ENCODE measurements at places on chromosomes 3 and 15.
A peak's percentile ranks its signal among the peaks of the same experiment; 100 is the strongest.

DNA sequence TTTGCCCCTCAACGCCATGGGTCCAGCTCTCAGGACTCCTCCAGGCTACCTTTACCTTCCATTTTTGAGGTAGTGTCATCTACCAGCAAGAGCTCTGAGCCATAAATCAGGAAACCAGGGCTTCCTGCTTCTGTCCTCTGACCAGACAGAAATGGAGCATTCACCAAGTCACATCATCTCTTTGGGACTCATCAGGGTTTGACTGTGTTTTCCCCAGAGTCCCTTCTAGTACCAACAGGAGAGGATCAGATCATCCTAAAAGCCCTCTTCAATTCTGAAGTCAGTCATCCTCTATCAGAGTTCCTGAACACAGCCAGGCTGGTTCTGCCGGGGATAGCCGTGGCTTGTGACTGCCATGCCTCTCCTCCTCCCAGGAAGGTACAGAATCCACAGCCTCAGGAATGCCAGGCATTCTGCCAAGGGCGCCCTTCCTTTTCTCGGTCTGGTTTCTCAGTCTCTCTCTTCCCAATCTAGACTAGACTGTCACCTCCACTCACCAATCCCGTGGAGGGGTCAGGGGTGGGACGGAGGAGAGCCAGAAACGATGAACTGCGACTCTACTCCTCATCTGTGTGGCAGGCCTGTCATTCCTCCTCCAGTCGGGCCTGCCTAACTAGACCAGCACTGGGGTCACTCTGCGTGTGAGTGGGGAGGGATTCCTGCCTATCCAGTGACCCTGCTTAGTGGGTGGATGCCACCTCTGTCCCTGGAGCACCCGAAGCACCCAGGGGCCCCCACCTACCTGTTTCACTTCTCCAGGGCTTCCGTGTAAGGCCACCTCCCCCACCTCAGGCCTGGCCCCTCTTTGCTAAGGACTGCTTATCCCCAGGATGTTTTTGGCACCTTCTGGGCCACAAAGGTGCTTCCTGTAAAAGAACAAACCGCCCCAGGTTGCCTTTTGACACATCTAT is 30.9 kb downstream of the CCNL1 start:
- no peak for DNase-seq

DNA sequence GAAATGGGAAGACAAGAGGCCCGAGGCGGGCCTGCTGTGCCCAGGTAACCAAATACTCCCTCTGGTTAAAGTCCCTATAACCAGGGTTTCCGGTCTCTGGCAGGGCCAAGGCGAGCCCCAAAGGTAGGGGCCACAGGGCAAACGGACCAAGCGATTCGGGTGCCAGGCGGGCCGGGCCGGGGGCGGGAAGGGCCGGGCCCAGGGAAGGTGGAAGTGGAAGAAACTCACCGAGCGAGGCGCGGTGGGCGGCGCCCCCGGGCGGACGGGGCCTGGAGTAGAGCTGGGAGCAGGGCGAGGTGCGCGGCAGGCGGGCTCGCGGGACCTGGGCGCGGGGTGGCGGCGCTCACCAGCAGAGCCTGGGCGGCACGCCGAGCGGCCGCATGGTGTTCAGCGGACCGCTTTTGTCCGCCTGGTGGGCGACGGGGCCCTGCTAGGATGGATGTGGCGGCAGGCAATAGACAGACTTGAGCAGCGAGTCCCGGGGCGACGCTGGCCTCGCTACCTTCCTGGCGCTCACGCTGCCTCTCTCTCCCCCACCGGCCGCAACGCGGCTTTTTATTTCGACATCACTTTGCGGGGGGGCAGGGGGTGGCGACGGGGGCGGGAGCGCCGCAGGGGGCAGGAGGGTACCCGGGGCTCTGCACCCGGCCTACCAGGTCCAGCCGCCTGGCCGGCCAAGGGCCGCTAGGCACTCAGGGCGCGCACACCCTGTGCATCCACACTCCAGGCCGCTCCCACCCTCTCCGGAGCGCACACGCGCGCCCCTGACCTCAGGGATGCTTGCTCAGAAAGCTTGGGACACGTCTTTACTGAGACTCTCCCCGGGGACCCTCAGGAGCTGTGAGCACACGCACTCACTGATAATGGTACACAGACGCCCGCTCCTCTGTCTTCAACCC is at the start of gene GATA2:
Gene GATA2, minus strand, starts transcription at position 531 of the 899 bp plus-strand sequence. CDS start 6,170 bp downstream, outside the sequence.
- no peak for DNase-seq

GRCh38 chr3:172034786-172035685 is 4.3 kb upstream of the FNDC3B start:
- DNase-seq: no peak

DNA sequence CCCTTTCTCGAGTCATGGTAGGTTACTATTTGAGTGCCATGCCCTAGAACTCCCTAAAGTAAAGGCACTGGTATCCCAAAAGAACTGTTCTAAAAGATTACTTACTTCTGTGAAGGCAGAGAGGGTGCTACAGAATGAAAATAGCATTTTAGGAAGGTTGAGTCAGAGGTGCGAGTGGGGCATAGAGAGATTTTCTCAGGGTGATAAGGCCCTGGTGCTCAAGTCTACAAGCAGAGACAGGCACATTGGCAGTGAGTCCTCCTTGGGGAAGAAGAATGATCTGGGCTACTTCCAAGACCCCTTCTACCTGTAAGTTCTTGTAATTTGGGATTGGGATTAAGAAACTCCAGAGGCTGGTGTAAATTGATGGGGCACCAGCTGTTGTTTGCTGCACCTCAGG is 96.7 kb downstream of the AKAP13 start:
- DNase-seq: no peak

GRCh38 chr3:124656531-124656930 is 73.7 kb upstream of the UMPS start:
- no peak for DNase-seq

- DNase-seq: no peak
Measured at GRCh38 chr15:77001351-77001750, 6.4 kb downstream of the PSTPIP1 start.

- DNase-seq: no peak
Measured at GRCh38 chr15:81098861-81099651, 35.0 kb upstream of the CFAP161 start.

- no peak for DNase-seq
Measured at GRCh38 chr3:98824256-98824655, 61.1 kb downstream of the ST3GAL6 start.

DNA sequence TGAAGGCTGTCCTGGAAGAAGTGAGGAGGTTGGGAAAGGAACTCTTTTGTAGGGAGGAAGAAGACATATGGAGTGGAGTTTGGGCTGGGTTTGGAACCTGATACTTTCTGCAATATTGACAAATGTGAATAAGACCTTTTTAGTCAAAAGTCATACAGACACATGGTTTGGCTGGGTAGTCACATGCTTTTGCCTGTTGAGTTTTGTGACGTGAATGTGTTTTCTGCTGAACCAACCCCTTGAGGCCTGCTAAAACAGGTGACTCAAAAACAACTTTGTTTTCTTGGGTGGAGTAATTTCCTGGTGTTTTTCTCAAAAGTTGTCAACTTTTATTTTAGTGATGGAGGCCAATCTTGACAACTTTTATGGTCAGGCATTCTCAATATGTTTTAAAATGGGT is 39.4 kb upstream of the CCR4 start:
- DNase-seq: no peak

GRCh38 chr3:72270072-72270681 is 485.2 kb upstream of the PROK2 start:
- no peak for DNase-seq

GRCh38 chr3:113096188-113096892 is 105.6 kb downstream of the GTPBP8 start:
- no peak for DNase-seq

GRCh38 chr3:104257486-104257885 is 1109.2 kb upstream of the ALCAM start:
- no peak for DNase-seq

GRCh38 chr3:170278627-170279026 is 56.4 kb downstream of the PRKCI start:
- DNase-seq: no peak

DNA sequence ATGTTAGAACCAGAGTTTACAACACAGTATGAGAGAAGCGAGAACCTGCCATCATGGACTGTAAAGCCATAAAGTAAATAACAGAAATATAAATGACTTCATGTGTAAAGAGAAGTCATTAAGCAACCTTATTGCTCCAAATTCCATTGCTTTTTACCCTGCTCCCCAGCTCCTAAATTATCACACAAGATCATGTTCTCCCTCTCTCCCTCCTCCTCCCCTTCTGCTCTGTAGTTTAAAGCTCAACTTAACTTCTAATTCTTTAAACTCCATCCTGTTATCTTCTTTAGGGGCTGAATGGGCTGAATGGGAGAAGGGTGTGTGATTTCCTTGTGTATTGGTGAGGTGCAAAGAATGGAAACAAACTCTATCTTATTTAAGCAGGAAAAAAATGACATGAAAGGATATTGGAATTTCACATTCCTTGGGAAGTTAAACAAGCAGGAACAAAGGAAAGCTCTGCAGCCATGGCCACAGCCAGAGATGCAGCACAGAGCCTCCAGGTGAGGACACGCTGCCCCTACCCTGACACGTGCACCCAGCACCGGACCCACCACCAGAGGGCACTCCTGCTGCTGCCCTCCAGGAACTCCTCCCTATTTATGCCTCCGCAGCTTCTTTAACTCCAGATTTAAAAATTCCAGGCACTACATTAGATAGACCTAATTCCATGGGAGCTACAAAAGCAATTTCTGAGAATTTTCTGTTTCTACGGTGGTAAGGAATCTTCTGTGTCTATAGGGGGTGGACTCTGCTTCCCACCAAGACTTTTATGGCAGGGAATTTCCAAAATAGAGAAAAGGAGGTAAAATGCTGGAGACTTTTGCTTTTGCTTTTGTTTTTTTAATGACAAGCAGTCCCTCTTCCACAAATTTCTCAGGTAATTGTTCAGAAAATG is 76.9 kb upstream of the ABI3BP start:
- peak; percentile 14 for DNase-seq

- no peak for DNase-seq
Measured at GRCh38 chr3:170178651-170179050, 2.9 kb downstream of the PHC3 start.

DNA sequence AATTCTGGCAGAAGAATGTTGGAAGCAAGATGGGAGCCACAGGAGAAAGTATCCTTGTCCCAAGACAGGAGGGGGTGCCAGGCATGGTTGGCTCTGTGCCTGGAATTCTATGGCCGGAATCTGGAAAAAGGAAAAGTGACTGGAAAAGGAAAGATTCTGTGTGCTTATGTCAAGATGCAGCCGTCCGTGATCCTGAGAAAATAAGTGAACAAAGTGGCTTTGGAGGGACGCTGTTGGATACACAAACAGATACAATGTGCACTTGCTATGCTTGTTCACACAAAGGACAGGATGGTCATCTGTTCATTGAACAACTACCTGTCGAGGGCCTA is 28.5 kb upstream of the MUC20 start:
- DNase-seq: no peak

DNA sequence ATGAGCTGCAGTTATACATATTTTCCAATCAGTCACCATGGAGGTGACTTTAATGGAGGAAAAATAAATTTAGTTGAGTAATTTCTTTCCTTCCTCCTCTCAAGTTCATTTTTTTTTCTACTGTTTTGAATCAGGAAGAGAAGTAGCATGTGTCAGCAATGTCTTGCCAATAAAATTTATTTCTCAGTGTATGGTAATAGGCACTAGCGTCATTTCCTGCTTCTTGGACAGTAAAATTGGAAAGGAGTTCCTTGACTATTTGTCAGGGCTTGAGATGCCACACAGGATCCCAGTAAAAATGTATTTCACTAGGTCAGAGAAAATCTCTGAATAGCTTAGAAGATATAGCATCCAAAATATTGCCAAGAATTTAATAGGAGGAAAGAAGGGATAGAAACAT is 605.9 kb downstream of the ROBO1 start:
- DNase-seq: no peak

DNA sequence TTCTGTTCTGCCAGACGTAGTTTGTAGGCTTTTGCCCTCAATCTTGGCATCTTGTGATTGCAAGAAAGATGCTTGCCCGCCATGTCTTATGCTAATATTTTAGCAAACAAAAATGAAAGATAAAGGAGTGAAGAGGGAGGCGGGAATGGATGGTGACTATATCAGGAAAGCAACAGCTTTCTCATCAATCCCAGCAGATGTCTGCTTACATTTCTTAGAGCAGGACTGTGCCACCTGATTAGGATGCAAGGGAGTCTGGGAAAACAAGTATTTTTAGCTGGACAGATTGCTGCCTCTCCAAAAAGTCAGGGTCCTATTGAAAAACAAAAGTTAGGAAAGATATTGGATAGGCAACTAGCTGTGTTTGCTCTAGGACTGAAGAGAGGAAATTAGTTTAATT is 34.6 kb upstream of the DPH6 start:
- no peak for DNase-seq

GRCh38 chr3:160187288-160187687 is 37.9 kb upstream of the C3orf80 start:
- DNase-seq: no peak

- no peak for DNase-seq
Measured at GRCh38 chr15:51864408-51865056, 35.1 kb downstream of the TMOD3 start.

- DNase-seq: no peak
Measured at GRCh38 chr15:72915843-72916242, 132.3 kb upstream of the ADPGK start.

- DNase-seq: no peak
Measured at GRCh38 chr3:184691397-184692231, 20.2 kb downstream of the MAGEF1 start.
